ENCODE measurements at places on chromosomes 2 and 18.

DNA sequence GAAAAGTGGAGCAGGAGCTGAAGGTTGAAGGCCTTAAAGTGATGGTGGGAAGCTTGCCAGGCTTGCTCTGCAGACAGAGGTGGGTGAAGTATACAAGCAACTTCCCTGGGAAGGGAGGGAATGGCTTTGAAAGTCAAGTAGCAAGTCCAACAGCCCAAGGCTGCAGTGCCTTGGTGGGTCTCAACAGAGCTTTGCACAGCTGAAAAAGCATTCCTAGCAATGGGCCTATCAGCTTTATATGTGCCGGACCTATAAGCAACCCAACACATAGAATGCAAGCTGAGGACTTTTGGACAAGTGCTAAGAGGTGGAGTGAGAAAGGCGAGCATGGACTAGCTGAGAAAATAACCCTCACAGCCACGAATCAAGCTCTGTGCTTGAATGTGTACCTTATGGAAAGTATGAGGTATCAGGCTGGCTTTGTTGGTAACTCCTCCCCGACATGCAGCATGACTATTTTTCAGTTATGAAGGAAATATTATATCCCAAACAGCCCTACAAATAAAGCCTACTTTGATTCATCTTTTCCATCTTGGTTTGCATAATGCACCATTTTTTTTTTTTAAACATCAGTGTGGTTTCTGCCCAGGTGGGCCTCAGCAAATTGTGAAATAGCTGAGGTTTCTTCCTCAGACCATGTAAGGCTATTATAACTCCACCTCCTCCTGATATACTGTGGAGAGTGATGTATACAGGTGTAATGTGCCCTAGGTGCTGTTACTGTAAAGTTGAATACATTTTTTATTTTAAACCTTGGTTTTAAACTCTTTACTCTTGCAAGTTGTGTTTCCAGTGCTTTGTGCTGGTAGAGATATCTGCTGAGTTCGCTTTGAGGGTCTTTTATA lies 241.4 kb upstream of the CXCR4 start:
- no peak for DNase-seq

DNA sequence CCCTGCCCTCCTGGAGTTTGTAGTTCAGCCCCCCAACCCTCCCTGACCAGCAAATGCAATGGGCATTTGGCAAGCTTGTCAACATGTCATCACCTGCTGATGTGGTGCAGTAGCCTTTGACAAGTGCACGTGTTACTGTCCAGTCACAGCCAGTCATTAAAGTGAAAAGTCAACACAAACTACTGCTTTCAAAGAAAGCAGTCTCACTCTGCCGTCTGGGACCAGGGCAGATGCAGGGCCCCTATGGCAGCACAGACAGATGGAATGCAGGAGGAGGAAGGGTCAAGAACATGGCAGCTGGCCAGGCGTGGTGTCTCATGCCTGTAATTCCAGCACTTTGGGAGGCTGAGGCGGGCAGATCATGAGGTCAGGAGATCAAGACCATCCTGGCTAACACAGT lies 222.4 kb upstream of the OSR1 start:
- DNase-seq, result no peak

GRCh38 chr2:234913208-234913626 lies 38.6 kb upstream of the SH3BP4 start:
- no peak for DNase-seq

GRCh38 chr2:54083445-54083844 lies 32.0 kb upstream of the ACYP2 start:
- DNase-seq, result no peak

GRCh38 chr2:129396980-129397599 lies 582.4 kb upstream of the RAB6C start:
- DNase-seq, result no peak

DNA sequence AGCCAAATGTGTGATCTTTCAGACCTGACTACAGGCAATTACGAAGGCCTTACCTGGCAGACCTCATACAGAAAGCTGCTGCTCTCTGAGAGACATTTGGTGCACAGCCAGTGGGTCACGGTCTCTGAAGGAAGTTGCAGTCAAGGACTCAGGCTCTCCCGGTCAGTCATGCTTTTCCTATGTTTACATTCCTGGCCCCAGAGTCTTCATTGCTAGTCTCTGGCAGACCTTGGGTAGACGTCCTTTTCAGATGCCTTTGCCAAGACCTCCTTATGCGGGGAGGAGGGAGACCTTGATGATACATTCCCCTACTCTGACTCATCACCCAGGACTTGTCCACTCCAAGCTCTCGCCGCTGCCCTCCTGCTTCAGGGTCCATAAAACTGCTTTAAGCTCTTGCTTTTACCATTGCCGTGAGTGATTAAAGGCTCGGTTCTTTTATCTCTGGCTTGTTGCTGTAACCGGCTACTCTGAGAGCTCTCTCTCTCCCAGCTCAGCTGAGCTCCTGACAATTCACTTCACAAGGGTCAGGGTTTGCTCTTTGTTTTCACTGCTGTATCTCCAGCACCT lies 62.0 kb upstream of the SLC35F5 start:
- no peak for DNase-seq

- no peak for DNase-seq
Observed at GRCh38 chr2:25838152-25838756, 40.0 kb downstream of the ASXL2 start.

GRCh38 chr2:58633613-58634365 lies 392.7 kb upstream of the FANCL start:
- DNase-seq, result no peak

- no peak for DNase-seq
Observed at GRCh38 chr18:58997811-58998337, 133.2 kb downstream of the ZNF532 start.

- no peak for DNase-seq
Observed at GRCh38 chr2:226910384-226910783, 74.5 kb downstream of the RHBDD1 start.

Data from activated naive CD4-positive, alpha-beta T cell (primary cell).